Effector memory CD4-positive, alpha-beta T cell (primary cell): ENCODE measurements at places on chromosomes 16 and 17.

DNA sequence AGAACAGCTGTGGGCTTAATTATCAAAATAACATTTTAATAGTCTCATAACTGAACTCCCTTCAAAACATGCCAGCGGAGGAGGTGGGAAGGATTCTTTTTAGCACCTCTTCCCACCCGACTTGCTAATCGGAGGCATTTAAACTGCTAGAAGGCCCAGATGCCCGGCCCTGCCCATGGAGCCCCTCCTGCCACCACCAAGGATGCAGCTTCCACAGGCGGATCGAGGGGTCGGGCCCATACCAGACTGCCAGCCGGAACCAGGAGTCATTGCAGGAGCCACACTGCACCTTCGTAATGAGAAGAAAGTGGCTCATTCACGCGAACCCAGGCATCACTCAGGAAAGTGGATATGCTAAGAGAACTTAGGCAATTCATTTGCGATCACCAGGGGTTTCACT, 201.2 kb downstream of the C16orf78 start:
- DNase-seq, result no peak

- no peak for DNase-seq
Observed at GRCh38 chr16:399340-400019, 2.2 kb upstream of the DECR2 start.

- no peak for DNase-seq
Observed at GRCh38 chr17:33962857-33963655, 292.0 kb upstream of the CCL2 start.

DNA sequence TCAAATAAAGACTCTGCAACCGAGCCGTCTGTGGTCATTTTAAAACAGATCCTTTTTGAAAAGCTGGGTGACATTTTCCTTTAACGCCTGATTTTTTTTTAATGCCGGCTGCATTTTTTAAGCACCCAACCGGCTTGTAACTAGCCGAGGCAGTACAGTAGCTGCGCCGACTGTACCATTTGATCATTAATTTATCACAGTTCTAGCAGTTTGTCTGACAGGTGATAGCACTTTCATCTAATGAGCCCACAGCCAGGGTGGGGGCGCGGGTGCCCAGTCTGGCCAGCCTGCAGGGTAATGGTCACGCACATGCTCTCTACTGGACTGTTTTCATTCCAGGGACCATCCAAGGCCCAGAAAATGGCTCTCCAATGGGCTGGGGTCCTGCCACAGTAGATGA, 68.8 kb downstream of the IRX5 start:
- DNase-seq, result no peak

- no peak for DNase-seq
Observed at GRCh38 chr17:44961921-44962350, 6.2 kb downstream of the C1QL1 start.

DNA sequence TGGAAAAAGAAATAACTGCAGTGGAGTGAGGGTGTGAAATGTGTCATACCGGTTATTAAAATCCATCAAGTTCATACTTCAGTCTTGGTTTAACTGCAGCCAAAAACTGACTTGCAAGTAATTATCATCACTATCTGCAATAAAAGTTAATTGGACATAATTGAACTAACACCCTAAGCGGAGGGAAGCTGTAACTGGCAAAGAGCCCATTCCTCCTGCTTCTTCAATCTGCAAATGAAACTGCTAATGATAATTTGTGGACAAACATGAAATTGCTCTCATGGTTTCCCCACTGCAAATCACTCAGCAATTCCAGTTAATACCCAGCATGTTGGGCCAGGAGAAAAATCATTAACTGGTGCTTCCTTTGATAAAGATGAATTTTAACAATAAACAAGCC, 46.5 kb downstream of the FAM222B start:
- DNase-seq, result no peak
